ENCODE measurements at places on chromosomes 7 and 10.

DNA sequence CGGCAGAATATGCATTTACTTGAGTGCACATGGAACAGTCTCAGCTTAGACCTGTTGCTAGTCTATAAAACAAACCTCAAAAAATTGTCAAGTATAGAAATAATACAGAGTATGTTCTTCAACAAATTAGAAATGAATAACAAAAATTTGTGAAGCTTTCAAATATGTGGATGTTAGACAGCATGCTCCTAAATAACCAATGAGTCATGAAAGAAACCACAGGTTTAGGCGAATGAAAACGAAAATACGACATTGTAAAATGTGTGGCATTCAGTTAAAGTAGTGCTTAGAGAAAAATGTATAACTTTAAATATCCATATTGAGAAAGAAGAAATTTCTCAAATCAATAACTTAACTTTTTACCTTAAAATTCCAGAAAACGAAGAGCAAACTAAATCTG lies 760.0 kb upstream of the SORCS1 start:
- DNase-seq: no peak

DNA sequence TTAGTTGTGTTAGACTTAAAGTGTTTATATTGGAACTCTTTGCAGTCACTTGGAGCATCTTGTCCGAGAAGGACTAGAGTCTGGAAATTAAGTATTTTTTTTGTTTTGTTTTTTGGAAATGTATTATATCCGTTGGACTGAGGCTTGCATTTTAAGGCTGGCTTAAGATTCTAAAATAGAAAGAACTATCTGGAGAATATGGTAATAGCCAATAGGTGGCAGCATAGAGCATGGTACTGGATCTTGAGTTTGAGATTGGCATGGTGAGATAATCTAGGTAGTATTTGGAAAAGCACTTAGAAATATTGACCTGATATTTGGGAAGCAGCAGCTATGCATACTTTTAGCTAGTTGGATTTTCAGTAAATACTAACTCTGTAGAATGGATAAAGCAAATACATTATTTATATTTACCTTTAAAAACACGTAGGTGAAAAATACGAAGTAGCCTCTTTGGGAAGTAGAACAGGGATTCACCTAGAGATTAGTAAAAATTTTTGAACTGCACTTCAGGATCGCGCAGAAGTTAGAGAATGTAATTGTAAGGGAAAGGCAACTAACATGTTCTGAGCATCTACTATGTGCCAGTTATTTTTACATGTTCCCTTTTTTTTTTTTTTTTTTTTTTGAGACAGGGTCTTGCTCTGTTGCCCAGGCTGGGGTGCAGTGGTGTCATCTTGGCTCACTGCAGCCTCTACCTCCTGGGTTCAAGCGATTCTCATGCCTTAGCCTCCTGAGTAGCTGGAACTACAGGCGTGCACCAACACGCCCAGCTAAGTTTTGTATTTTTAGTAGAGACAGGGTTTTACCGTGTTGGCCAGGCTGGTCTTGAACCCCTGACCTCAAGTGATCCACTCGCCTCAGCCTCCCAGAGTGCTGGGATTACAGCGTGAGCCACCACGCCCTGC lies 78.6 kb downstream of the LCOR start:
- peak; percentile 3 for DNase-seq

DNA sequence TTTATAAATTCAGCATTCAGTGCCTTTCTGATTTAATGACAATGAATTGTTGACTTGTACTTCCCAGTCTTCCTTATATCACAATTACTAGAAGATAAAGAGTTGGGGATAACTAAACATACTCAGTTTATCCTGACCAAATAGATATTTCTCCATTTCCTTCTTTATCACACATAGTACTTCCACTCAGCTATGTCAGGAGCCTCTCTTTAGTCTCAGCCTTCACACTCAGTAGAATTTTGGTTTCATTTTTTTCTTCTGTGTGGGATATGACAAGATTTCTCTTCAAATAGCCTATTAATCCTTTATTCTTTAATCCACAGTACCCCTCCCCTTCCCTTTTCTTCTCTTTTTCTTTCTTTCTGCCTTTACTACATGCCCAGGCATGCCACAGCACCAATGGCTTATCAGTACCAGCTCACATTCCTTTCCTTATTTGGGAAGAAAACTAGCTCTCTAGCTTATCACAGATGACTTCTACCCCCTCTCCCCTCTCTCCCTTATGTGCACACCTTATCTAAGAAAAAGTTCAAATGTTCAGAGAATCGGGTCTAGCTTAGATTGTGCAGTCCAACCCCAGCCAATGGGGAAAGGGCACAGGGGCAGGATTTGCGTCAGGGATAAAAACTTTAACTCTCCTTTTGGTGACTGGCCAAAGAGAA lies 109.0 kb downstream of the PHF14 start:
- peak; percentile 29 for DNase-seq

DNA sequence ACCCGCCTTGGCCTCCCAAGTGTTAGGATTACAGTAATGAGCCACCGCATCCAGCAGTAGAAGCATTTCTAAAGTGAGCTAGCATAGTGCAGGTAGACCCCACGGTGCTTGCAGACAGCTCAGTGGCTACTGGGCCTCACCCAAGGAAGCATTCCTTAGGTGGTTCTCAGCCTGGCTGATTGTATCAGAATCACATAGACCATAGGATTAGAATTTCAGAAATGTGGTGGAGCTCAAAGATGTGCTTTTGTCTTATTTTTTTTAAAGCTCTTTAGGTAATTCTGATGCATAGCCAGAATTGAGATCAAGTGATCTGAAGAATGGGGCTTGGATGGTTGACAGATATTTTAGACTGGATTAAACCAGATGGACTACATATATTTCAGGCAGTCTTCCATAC lies 10.9 kb downstream of the ANLN start:
- DNase-seq: no peak

GRCh38 chr7:26061678-26062603 lies 90.1 kb upstream of the NFE2L3 start:
- peak; percentile 63 for DNase-seq

GRCh38 chr10:44640429-44640828 lies 255.5 kb upstream of the CXCL12 start:
- DNase-seq: no peak

- no peak for DNase-seq
Observed at GRCh38 chr7:129862682-129863081, 90.1 kb downstream of the UBE2H start.

DNA sequence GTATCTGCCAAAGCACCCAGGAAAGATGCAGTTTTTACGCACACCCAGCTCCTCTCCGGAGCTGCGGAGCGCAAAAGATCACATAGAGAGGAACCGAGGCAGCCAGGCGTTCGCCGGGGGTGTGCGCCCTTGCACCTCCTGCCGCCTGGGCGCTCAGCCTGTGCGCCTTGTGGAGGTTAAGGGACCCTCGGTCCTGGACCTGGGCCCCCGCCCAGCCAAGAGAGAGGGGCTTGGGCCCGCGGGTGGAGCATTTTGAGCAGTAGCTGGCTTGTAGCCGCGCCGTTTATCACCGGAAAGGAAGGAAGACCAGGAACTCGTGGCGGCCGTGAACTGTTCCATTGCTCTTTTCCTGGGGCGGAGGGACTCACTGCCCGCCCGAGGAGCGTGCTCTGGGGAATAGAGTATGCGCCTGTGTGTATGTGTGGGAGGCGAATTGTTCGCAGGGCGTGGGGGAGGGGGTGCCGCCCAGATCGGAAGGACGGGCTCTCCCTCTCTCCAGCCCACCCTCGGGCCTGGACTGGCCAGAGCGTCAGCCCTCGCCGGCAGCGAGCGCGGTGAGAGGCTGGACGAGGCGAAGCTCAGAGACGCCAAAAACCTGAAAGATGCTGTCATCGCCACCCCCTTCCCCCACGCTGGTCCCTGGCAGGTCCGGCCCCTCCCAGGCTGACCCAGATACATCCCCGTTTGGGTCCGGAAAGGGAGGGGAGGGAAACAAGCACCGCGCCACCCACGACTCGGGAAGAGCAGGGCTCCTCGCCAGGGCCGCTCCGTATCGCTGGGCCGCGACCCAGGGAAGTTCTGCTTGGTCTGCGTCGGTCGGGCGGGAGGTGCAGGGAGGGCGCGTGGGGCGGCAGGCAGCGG lies 1.2 kb upstream of the WNT2 start:
- DNase-seq: peak; percentile 13

DNA sequence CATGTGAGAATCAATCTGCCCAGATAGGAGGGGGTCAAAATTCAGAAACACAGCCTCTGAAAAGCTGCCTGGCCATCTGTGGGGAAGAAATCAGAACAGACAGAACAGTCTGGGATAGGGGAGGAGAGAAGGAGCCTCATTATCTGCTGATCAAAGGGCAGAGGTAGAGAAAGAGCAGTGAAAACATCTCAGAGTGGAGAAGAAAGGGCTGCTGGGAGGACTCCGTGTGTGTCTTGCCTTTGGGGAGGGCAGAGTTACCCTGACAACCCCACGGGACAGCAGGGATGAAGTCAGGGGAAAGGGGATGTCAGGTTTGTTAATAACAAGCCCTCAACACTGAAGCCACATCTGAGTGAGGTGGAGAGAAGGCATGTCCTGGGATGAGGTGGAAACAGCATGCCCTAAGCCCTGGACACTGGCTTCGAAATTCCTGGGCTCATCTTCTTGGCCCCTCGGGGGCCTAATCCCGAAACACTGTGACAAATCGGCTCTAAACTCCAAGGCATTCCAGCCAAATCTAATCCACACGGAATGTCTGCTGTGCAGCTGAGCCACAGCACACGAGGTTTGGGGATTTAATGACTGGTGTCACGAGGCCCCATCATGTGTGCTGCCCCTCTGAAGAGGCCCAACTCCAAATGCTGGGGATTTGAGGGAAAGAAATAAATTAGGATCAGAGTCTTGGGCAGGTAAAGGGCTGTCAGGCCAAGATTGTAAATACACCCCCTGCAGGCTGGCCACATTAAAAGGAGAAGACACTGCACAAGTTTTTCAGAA lies 82.8 kb upstream of the FGFR2 start:
- no peak for DNase-seq

- peak; percentile 32 for DNase-seq
Observed at GRCh38 chr10:46255801-46256747, 30.7 kb upstream of the ANTXRL start.

- DNase-seq: no peak
Observed at GRCh38 chr10:48332166-48332870, 25.8 kb downstream of the MAPK8 start.

- peak; percentile 15 for DNase-seq
Observed at GRCh38 chr7:136874393-136875032, 6.1 kb downstream of the CHRM2 start.
